ENCODE measurements at places on chromosomes 7 and 10.

DNA sequence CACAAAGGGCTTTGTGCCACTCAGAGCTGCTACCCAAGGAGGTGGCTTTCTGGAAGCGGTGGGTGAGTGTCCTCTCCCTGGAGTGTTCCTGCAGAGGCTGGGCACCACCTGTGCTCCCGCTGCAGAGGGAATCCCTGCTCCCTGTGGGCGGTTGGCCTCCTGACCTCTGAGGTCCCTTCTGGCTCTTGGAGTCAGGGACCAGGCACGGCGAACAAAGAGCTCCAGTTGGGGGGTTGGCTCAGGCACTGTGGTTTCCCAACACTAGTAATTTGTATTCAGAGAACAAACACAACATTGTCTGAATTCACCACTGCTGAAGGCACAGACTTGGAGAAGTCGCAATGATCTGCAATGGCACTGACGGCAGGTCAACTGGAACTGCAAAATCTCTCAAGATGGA lies 328.9 kb downstream of the PRPF18 start:
- no peaks in the 10 kb centered on the region for H3K4me1 ChIP-seq
- DNase-seq, result no peak
- H3K27me3 ChIP-seq, result no peaks in the 10 kb centered on the region
- no peaks in the 10 kb centered on the region for H3K36me3 ChIP-seq

- H3K36me3 ChIP-seq, result no peaks in the 10 kb centered on the region
- peaks cover 6% of the 10 kb centered on the region for H3K27me3 ChIP-seq
- no peak overlapping the region for H3K27ac ChIP-seq
- peak; percentile 4 for DNase-seq
- H3K4me1 ChIP-seq, result peaks cover 16% of the 10 kb centered on the region
These were observed 48.8 kb downstream of the SFR1 start for GRCh38 chr10:104170610-104171254.

- peaks cover 4% of the 10 kb centered on the region for H3K36me3 ChIP-seq
- H3K4me3 ChIP-seq, result no peak overlapping the region
- no peaks in the 10 kb centered on the region for H3K4me1 ChIP-seq
- no peak for DNase-seq
These were observed 128.0 kb downstream of the RSU1 start for GRCh38 chr10:16689227-16689626.

DNA sequence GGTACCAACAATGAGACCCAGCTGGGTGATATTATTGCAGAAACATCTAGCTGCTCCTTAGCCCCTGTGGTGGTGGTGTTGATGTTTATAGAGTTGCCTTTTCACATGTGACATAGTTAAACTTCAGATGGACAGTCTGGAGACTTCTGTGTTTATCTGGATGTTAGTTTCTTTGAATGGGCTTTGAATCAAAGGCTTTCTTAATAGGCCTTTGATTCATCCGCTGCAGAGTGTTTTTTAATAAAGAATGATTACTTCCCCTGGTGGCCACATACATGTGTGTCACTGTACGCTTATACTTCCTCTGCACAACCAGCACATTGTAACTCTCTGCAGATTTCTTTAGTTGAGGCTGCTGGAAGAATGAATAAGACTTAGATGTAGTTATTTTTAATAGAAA lies 221.0 kb downstream of the DYNC1I1 start:
- peaks cover 19% of the 10 kb centered on the region for H3K27me3 ChIP-seq
- H3K36me3 ChIP-seq, result no peaks in the 10 kb centered on the region
- H3K27ac ChIP-seq, result no peak overlapping the region
- H3K4me1 ChIP-seq, result no peaks in the 10 kb centered on the region
- no peak for DNase-seq
- no peak overlapping the region for H3K4me3 ChIP-seq

DNA sequence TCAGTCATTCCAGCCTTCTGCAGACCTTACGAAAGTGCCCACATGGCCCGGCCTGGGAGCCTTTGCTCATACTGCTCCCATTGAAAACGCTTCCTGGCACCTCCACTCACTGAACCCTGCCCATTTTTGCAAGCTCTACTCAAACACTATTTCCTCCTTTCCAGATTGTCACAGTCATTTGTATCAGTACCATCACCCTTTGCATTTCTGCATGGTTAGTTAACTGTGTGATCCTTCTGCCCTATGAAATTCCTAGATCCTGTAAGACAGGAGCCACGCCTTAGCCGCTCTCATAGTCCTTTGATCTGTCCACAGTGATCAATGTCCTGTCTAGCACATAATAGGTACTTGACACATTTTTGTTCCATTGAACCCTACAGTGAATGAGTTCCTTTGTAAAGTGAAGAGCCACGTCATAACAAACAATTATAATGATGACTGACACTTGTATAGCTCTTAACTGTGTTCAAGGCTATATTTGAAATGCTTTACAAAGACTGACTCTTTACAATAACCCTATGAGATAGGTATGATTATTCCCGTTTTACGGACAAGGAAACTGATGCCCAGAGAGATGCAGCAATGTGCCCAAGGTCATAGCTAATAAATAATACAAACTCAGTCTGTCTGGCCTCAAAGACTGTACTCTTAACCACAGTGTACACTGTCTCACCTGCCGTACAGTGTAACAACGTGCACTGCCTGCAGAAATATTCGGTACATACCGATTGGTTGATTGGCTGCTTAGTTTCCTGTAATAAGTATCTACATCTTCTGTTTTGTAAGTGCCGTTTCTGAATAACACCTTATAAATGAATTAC lies 16.6 kb upstream of the ITIH2 start:
- DNase-seq, result no peak
- peaks cover 3% of the 10 kb centered on the region for H3K36me3 ChIP-seq
- no peaks in the 10 kb centered on the region for H3K27me3 ChIP-seq

DNA sequence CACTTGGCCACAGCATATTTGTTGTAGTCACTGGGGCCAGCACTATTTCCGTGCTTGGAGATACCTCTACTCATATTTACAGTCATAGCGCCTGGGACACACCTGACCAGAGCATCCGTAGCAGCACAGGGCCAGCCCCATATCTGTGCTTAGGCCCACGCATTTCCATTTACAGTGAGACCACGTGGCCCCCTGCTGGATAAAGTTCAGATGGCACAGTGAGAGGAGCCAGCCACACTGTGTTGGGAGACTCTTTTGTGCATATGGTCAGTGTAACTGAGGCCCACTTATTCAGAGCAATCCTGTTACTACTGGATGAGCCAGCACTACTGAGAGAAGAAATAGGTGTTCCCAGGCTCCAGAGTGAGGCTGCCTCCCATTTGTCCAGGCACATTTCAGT lies 455.3 kb downstream of the REEP3 start:
- DNase-seq, result peak; percentile 69
- H3K27me3 ChIP-seq, result no peaks in the 10 kb centered on the region
- no peak overlapping the region for H3K27ac ChIP-seq
- H3K36me3 ChIP-seq, result no peaks in the 10 kb centered on the region
- H3K4me3 ChIP-seq, result no peak overlapping the region

GRCh38 chr7:28354601-28355402 lies 57.5 kb upstream of the CREB5 start:
- no peaks in the 10 kb centered on the region for H3K27me3 ChIP-seq
- no peaks in the 10 kb centered on the region for H3K36me3 ChIP-seq
- DNase-seq, result no peak
- H3K27ac ChIP-seq, result no peak overlapping the region

DNA sequence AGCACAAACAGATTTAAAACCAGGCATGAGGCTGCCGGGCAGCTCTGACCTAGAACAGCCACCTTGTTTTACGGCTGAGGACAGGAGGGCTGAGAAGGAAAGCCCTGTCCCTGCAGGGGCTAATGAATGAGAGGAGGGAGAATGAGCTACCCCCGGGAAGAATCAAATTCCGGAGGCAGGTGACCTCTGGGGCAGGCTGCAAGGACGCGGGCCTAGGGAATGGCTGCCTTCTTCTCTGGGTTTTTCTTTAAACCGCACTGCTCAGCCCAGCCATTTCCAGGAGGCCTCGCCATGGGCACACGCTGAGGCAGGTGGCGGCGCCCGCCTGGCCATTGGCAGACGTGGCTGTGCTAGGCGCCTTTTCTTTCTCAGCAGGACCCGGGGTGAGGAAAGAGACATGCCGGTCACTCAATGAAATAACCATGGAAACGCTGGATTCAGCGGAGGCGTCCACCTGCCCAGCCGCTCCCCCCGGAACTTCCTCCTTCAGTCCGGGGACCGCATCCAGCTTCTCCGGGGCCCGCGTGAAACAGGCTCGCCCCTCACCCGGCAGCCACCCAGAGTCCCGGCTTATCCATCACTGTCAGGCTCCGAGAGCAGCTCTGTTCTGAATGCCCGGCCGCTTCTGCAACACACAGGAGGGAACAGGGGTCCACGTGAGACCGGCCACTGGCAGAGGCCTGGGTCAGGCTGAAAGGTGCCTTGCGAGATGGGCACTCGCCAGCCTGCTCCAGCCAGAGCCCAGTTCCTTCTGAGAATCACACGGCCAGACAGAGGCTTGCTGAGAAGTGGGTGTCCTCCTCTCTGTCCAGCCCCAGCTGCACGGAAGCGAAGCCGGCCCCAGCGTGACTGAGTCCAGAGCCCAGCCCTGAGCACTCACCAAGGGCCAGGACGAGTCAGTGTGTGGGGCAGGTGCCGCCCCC lies 82.1 kb downstream of the PDGFA start:
- no peak overlapping the region for H3K4me3 ChIP-seq
- no peaks in the 10 kb centered on the region for H3K4me1 ChIP-seq
- no peaks in the 10 kb centered on the region for H3K27me3 ChIP-seq
- H3K27ac ChIP-seq, result no peak overlapping the region

GRCh38 chr7:70940597-70940996 lies 191.3 kb upstream of the GALNT17 start:
- no peak overlapping the region for H3K4me3 ChIP-seq
- no peaks in the 10 kb centered on the region for H3K36me3 ChIP-seq
- no peaks in the 10 kb centered on the region for H3K27me3 ChIP-seq
- DNase-seq, result no peak
- no peaks in the 10 kb centered on the region for H3K4me1 ChIP-seq
- H3K27ac ChIP-seq, result no peak overlapping the region

GRCh38 chr7:45589061-45589460 lies 14.9 kb downstream of the ADCY1 start:
- no peaks in the 10 kb centered on the region for H3K27me3 ChIP-seq
- H3K4me1 ChIP-seq, result no peaks in the 10 kb centered on the region
- no peak overlapping the region for H3K4me3 ChIP-seq
- H3K36me3 ChIP-seq, result no peaks in the 10 kb centered on the region
- no peak overlapping the region for H3K27ac ChIP-seq

DNA sequence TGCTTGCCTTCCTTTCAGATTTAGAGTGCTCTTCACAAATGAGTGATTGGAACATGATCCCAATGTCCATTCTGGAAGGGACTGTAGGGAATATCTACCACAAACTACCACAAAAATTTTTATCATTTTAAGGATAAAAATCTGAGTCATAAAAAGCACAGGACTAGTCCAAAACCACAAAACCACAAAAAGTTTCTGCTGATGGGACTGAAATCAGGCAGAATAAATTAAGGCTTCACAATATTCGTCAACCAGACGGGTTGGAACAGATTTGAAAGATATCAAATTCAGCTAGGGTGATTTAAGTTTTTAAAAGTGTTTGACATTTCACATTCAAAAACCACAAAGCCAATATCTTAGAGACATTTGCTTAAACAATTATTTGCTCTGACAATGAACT lies 100.1 kb upstream of the PTN start:
- H3K36me3 ChIP-seq, result no peaks in the 10 kb centered on the region
- no peak overlapping the region for H3K4me3 ChIP-seq
- no peak overlapping the region for H3K27ac ChIP-seq
- no peak for DNase-seq
- H3K27me3 ChIP-seq, result peaks cover 1% of the 10 kb centered on the region

- DNase-seq, result peak; percentile 10
- H3K36me3 ChIP-seq, result no peaks in the 10 kb centered on the region
These were observed 283.8 kb upstream of the C7orf33 start for GRCh38 chr7:148306759-148307158.

Measured in activated CD8-positive, alpha-beta T cell treated with anti-CD3 and anti-CD28 coated beads for 36 hours (primary cell).